ENCODE measurements at places on chromosomes 4 and X.

DNA sequence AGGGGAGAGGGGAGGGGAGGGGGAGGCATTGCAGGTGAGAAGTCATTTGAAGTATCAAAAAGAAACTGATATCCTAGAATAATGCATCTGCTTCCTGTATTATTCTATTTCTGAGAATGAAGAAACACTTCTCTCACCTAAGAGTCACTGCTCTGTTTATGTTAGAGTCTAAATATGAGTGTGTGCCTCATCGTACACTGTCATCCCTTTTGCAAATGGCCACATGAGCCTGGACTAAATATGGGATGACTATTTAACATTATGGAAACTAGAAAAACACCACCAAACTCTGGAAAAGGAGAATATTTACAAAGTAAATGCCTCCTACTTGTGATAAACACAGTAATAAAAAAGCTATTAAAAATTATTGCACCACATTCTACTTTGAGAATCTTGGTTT lies 146.4 kb upstream of the NOCT start:
- DNase-seq: no peak

GRCh38 chrX:133933316-133933715 lies 52.1 kb downstream of the GPC3 start:
- no peak for DNase-seq

DNA sequence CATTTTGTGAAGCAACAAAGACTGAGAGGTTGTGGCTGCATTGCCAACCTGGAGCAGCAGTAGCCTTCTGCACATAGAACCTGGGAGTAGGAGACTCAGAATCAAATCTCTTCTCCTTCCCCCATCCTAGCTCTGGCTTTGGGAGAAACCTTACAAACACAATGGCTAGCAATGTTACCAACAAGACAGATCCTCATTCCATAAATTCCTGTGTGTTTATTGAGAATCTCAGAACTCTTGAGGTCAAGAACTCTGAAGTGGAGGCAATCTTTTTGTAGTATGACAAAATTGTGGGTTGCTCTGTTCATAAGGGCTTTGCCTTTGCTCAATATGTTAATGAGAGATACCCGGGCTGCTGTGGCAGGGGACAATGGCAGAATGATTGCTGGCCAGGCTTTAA lies 406.7 kb upstream of the SPANXN1 start:
- DNase-seq: peak; percentile 2

DNA sequence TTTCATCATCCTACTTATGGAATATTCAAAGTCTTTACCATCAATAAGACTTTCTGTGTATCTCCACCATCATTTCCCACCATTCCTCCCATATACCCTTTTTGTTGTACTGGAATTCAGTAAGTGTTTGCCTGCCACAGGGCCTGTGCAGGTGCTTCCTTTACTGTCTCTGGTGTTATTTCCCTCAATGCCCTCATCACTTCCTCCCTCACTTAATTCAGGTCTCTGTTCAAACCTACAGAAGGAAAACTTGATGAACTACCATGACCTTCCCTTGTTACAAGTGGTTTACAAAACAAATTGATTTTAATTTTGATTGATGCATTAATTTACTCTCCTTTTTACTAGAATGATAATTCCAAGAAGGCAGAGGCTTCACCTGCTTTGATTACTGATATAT lies 159.5 kb upstream of the FAT4 start:
- no peak for DNase-seq

DNA sequence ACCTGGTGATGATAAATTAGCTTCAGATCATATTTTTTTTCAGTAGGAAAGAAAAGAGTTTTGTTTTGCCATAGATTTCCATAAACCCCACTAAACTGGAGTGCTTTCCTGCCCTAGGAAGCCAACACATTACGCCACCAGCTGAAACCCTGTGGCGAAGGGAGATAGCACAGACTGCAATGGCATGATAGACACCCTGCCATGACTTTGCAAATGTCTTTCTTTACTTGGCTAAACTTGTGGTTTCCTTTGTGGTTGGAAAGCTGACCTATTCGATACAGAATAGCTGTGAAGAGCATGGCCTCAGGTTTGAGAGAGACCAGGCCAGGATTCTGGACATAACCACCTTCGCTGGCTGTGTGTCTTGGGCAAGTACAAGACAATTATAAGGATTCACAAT lies 19.1 kb downstream of the MFAP3L start:
- DNase-seq: peak; percentile 21

DNA sequence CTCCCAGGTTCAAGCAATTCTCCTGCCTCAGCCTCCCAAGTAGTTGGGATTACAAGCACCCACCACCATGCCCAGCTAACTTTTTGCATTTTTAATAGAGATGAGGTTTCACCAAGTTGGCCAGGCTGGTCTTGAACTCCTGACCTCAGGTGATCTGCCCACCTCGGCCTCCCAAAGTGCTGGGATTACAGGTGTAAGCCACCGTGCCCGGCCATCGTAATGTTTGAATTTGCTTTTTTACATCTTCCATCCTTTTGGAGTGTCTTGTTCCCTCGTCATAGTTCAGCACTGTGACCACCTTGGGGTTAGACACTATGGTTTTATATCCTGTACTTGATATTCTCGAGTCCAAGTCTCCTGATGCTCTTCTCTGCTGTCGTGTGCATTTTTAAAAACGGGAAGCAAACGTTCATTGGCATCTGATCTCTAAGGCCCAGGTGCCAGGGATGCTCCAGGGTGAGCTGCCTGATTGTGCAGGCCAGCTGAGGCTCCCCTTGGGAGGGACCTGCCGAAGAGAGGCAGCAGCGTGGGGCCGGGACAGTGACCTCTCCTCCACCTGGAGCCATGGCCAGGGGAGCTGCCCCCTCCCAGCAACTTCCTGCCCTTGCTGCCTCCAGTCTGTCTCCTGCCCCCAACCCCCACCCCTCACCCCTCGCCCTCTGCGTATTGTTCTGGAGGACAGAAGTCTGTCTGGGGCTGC lies 16.7 kb downstream of the DGKQ start:
- DNase-seq: no peak

GRCh38 chr4:81019006-81019405 lies 11.5 kb upstream of the BMP3 start:
- DNase-seq: no peak

GRCh38 chr4:56958111-56958517 lies 19.3 kb downstream of the NOA1 start:
- DNase-seq: peak; percentile 96

All from fibroblast of upper back skin (primary cell).